Effector memory CD8-positive, alpha-beta T cell (primary cell): ENCODE measurements at places on chromosomes 11 and 22.

GRCh38 chr11:31437742-31438435, 68.2 kb downstream of the DNAJC24 start:
- DNase-seq: no peak

DNA sequence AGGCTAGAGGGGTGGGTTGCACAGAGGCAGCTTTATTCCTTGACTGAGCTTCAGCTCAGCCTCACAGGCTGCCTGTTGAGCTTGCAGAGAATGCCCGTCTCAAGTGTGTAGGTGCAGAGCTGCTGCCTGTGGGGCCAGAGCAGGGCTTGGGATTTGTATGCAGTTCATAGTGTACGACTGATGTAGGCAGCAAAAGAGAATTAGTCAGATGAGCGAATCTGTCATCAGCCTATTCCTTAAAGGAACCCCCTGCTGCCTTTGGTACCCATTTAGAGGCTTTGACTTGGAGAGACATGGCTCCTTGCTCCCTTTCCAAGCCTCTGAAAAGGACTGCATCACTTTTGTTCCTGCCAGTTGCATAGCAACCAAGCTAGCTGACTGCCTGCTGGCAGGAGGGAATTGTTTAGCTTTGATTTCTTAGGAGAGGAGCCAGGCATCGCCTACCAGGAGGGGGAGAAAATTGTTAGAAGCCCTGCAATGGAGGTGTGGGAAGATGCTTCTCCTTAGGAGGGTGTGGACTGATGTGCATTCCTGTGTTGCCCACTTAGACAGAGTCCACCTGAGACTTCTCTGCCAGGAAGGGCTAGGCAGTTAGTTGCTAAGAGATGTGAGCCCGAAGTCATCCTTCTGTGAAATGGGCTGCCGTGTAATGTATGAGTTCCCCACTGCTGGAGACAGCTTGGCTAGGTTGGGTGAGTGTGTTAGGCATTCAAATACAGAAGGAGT, 10.9 kb downstream of the ACO2 start:
- no peak for DNase-seq

- DNase-seq: no peak
Measured at GRCh38 chr11:1078191-1078601, 3.5 kb downstream of the MUC2 start.

DNA sequence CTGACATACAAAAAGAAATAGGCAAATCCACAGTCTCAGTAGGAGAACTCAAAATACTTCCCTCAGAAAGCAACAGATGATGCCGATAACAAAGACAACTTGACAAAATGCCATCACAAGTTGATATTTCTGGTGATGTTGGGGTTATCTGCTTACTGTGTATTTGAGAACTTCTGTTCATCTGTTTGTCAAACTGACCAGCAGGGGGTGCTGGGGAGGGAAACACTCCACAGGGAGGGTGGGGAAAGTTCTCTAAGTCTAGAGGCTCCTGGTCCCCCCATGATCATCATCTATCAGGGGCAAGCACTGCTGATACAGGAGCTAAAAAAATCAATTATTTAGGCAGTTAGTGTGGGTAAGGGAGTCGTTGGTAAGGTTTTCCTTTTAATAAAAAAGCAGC, 19.2 kb downstream of the GLYATL1 start:
- peak; percentile 3 for DNase-seq

GRCh38 chr11:9089061-9089460, 2.3 kb downstream of the SCUBE2 start:
- DNase-seq: no peak

GRCh38 chr11:1099519-1100355, 25.1 kb downstream of the MUC2 start:
- no peak for DNase-seq

DNA sequence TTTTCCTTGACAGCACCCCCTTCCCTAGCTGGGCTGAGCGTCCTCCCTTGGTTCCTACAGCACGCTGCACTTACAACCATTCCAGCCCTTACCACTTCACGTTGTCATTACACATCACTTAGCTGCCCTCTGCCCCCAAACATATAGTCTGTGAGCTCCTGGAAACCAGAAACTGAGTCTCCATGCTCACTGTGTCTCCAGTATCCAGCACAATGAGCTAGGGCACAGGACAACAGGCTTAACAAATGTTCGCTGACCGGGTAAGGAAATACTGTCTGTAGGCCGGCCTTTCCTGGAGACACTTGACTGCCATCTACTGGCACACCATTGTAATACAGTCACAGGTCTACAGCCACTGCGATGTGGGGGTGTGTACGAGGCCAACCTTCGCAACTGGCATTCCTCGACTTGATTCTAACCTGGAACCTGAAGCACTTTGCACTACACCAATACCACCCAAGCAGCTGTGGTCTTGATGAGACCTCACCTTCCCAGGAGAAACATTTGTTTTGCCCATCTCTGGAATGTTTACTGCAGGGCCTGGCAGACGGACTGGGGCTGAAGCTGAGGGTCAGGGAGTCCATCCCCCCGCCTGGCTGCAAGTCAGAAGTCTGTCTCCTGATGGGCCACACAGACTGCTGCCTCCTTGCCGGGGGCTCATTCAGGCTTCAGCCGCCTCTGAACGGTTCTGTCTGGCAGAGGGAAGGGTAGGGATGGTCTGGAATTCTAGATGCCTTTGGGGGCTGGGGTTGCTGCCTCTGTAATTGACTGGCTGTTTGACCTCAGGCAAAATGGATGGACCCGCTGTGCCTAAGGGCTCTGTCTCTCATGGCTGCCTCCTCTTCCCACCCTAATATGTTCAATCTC, 72.0 kb downstream of the SYN3 start:
- DNase-seq: no peak

DNA sequence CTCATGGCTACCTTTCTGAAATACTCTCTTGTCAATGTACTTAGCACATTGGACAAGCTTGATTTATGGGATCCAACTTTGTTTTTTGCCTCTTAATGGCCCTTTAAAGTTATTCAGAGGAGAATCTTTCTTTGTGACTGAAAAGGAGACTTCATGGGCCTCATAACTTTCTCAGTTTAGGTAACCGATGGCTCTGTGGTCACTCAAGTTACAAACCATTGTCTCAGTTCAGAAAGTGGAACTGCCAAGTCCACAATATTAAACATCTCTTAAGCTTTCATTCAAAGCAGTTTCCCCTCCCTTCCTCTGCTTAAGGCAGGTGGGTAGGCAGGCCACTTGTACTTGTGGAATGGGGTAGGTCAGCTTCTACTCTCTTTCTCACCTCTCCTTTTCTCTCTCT, 12.3 kb upstream of the ARL14EP start:
- no peak for DNase-seq

GRCh38 chr11:94751218-94751609, 16.9 kb upstream of the AMOTL1 start:
- DNase-seq: no peak

DNA sequence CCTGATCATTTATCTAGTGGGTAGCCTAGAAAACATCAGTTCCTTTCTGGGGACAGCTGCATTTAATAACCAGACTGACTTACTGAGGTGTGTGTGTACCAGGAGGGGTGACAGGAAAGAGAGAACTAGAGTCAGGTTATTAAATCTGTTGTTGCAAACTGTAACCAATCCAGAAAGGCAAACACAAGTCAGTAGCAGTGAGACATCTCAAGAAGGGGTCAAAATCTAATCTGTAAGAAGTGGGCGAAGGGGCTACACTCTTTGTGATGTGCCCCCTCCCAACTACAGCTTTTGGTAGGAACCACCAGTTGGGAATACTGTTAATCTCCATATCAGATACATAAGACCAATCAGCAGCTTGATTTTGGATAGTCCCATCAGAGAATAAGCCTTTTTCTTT, 26.3 kb downstream of the CUL5 start:
- DNase-seq: no peak
